Osteoblast (primary cell): ENCODE measurements at places on chromosomes 3 and 15. TPM values are rescaled to one million over a fixed set of nuclear protein-coding genes. Genes with fewer than 3 reads are reported as not detected.

Gene GPD1L
- 10.1 and 11.5 TPM in 2 replicates for total RNA-seq

Gene ZNF502
- 4.0 and 4.7 TPM in 2 replicates for total RNA-seq

Gene PLSCR2
- not detected in 2 replicates for total RNA-seq

Gene PRR23B
- total RNA-seq: not detected in 2 replicates

- DNase-seq: peak; percentile 21
Observed at GRCh38 chr15:78316283-78317083, 17.1 kb upstream of the SKIC8 start.

- peak; percentile 94 for DNase-seq
Observed at GRCh38 chr3:196227629-196228493, 11.5 kb downstream of the SLC51A start.

DNA sequence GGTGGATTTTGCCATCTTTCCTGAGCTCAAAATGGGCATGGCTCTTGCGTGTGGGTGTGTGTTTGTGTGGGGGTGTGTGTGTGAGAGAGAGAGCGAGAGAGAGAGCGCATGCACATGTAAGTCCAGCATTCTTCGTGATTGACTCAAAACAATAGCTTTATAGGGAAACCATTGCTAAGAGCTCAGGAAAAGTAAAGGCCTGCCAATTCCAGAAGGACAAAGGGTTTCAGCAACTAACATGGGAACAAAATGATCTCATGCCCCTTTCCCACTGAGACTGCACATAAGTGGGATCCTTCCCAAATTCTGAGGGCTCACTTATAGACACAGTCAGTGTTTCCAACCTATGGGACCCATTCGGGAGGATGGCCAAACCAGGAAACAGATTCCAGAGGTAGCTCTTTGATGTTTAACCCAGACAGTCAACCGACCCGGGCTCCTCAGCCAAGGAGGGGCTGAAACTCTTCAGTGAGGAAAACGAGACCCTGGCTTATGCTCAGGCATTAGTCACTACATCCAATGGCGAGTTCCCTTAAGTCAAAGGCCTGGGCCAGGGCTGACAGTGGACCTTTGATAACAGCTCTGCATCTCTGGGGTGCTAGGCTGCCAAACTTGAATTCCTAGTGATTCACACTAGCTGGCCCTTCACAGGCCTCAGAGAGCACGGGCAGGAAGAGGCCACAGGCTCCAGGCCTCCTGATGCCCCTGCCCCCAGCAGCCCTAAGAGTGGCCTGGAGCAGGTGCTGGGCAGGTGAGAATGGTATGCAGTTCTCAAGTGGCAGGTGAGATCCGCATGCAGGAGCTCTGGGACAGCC lies 305.0 kb upstream of the C2CD4B start:
- DNase-seq: peak; percentile 91

GRCh38 chr3:127606981-127607595 lies 8.9 kb downstream of the MCM2 start:
- DNase-seq: peak; percentile 29

DNA sequence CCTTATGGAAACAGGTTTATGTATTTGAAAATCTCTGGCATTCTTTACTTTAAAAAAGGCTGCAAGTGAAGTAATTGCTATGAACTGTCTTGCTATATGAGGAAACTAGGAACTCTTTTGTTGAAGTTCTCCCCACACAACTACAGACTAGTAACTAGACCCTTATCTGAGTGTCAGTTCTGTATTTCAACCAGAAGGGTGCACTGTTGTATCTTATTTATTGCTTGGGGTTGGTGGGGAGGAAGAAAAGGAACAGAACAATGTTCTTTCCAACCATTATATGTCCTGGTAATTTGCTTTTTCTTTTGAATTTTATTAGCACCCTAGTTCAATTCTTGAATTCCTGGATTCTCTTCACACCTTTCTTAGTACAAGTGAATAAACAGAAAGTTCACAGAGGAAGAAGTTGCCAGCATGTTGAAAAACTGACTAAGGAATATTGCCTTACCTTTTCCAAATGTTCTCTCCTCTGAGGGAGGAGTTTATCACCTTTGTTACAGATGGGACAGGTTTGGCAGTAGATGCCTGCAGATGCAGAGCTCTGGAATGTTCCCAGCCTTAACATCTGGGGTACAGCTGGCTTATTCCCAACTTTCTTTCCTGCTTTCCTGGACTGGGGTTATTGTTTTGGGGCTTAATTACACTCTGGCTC lies 162.4 kb upstream of the CFAP20DC start:
- DNase-seq: no peak

DNA sequence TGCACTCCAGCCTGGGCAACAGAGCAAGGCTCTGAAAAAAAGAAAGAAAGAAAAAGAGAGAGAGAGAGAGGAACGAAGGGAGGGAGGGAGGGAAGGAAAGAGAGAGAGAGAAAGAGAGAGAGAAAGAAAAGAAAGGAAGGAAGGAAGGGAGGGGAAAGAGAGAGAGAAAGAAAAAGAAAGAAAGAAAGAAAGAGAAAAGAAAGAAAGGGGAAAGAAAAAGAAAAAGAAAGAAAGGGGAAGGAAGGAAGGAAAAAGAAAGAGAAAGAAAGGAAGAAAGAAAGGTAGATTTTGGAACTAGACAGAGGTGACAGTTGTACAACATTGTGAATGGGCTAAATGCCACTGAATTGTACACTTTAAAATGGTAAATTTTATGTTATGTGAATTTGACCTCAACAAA lies 5.3 kb upstream of the SRGAP3 start:
- no peak for DNase-seq

DNA sequence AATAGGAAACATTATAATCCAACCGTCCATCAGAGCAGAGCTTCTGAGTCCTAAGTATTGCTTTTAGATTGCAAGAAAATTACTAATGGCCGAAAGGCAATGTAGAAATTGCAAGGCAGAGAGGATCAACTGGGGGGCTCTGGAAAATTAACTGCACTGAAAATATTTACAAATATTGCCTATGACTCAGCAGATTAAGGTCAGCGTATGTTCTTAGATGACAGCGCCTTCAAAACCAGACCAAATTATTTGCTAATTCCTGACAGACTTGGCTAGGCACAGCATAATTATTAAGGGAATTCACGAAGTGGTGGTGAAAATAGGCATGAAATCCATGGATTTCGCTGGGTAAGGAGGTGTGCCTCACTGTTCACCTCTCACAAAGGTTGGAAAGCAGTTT lies 947.7 kb downstream of the TUSC7 start:
- DNase-seq: no peak
